ENCODE measurements at places on chromosomes 3 and 15. TPM values are rescaled to one million over a fixed set of nuclear protein-coding genes. Genes with fewer than 3 reads are reported as not detected.

- H3K36me3 ChIP-seq: no peaks in the 10 kb centered on the region
- no peak overlapping the region for H3K27ac ChIP-seq
- DNase-seq: no peak
- H3K4me1 ChIP-seq: no peaks in the 10 kb centered on the region
- no peaks in the 10 kb centered on the region for H3K27me3 ChIP-seq
Measured at GRCh38 chr15:76669521-76670207, 235.5 kb downstream of the SCAPER start.

DNA sequence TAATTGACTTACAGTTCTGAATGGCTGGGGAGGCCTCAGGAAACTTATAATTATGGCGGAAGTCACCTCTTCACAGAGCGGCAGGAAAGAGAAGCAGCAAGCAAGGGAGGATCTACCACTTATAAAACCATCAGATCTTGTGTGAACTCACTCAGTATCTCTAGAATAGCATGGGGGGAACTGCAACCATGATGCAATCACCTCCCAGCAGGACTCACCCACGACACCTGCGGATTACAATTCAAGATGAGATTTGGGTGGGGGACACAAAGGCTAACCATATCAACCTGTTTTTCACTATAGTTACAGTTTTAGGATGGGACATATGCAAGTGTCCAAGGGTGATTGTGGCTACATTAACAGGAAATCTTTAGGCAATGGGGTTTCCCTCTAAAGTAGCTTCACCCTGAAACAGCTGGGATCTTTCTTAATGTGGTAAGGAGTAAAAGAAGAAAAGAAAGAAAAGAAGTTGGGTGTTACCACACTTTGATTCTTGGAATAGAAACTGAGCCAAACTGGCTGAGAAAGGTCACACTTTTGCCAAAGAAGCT lies 453.8 kb downstream of the OTOL1 start:
- no peaks in the 10 kb centered on the region for H3K36me3 ChIP-seq
- H3K4me3 ChIP-seq: no peak overlapping the region
- no peak overlapping the region for H3K27ac ChIP-seq
- H3K27me3 ChIP-seq: no peaks in the 10 kb centered on the region
- no peaks in the 10 kb centered on the region for H3K4me1 ChIP-seq

- DNase-seq: no peak
- no peak overlapping the region for H3K27ac ChIP-seq
- H3K36me3 ChIP-seq: no peaks in the 10 kb centered on the region
- no peak overlapping the region for H3K4me3 ChIP-seq
- H3K27me3 ChIP-seq: no peaks in the 10 kb centered on the region
Measured at GRCh38 chr3:52446042-52446441, 1.1 kb upstream of the SEMA3G start.

DNA sequence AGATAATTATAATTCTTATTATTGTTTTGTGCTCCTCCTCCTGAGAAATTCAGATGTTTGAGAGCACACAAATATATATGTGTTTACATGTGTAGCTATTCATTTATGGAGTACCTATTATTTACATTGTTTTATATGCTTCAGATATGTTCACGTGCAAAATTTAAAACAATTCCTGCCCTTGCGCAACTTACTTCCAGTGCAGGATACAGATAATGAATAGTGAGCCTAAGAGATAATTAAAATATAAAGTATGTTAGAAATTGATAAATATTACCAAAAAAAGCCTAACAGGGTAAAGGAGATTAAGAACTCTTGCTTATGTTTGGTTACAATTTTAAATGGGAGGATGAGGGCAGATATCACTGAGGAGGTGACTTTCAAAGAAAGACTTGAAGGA lies 81.7 kb upstream of the DPH6 start:
- H3K4me1 ChIP-seq: no peaks in the 10 kb centered on the region
- no peak overlapping the region for H3K4me3 ChIP-seq
- no peak overlapping the region for H3K27ac ChIP-seq

GRCh38 chr3:129358177-129358771 lies 70.2 kb downstream of the EFCAB12 start:
- no peaks in the 10 kb centered on the region for H3K27me3 ChIP-seq
- no peak overlapping the region for H3K4me3 ChIP-seq
- no peak for DNase-seq
- H3K36me3 ChIP-seq: no peaks in the 10 kb centered on the region
- no peak overlapping the region for H3K27ac ChIP-seq

GRCh38 chr15:92402751-92403150 lies 9.1 kb downstream of the ST8SIA2 start:
- no peaks in the 10 kb centered on the region for H3K36me3 ChIP-seq
- no peak overlapping the region for H3K27ac ChIP-seq
- no peak overlapping the region for H3K4me3 ChIP-seq
- DNase-seq: no peak

GRCh38 chr3:113275583-113275928 lies 64.2 kb downstream of the BOC start:
- no peak overlapping the region for H3K4me3 ChIP-seq
- H3K27ac ChIP-seq: no peak overlapping the region
- H3K4me1 ChIP-seq: peaks cover 5% of the 10 kb centered on the region
- peaks cover 3% of the 10 kb centered on the region for H3K27me3 ChIP-seq

DNA sequence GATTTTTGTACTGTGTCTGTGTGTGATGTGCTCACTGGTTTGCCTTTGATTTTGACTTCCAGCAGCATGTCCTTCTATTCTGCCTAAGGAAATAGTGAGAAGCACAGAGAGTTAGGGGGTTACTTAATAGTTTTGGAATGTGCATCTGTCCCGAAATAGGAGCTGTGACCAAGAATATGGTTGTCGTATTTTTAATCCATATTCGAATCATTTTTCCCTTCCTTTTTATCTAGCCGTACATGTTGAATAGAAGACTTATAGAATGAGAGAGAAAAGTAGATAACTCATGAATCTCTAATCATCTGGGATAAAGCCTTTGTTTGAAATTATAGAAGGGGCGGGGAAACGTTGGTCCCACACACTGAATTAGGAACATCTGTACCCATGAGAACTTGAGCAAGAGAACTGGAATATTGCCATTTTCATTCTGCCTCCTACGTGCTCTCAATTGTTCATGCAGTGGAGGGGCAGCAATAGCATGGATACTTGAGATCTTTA lies 23.6 kb downstream of the CRTC3 start:
- H3K4me3 ChIP-seq: no peak overlapping the region
- no peaks in the 10 kb centered on the region for H3K36me3 ChIP-seq
- no peaks in the 10 kb centered on the region for H3K27me3 ChIP-seq
- no peak for DNase-seq

GRCh38 chr3:14598143-14598569 lies 53.4 kb upstream of the CCDC174 start:
- no peak overlapping the region for H3K27ac ChIP-seq
- peak; percentile 28 for DNase-seq
- H3K4me1 ChIP-seq: no peaks in the 10 kb centered on the region

GRCh38 chr3:4643904-4644547 lies 150.9 kb downstream of the ITPR1 start:
- no peak for DNase-seq
- H3K27ac ChIP-seq: no peak overlapping the region
- no peaks in the 10 kb centered on the region for H3K4me1 ChIP-seq
- H3K36me3 ChIP-seq: no peaks in the 10 kb centered on the region

DNA sequence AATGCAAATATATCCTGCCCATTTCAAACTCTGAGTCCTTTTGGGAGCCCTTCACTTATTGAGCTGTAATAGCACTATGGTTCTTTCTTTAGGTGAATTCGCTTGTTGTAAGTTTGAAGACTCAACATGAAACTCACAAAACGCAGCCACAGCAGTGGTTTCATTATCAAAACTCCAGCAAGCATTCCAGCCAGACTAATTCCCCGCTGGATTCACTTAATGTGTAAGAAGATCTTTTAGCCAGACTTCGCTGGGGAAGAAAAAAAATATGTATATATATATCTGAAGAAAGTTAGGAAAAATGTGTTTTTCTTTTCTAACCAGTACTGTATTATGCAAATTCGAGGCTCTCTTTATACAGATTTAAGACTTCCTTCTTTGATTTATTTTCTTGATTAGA lies 241.1 kb downstream of the WNT5A start:
- no peak for DNase-seq
- no peaks in the 10 kb centered on the region for H3K36me3 ChIP-seq
- no peaks in the 10 kb centered on the region for H3K27me3 ChIP-seq
- H3K4me3 ChIP-seq: no peak overlapping the region
- no peak overlapping the region for H3K27ac ChIP-seq
- H3K4me1 ChIP-seq: no peaks in the 10 kb centered on the region

DNA sequence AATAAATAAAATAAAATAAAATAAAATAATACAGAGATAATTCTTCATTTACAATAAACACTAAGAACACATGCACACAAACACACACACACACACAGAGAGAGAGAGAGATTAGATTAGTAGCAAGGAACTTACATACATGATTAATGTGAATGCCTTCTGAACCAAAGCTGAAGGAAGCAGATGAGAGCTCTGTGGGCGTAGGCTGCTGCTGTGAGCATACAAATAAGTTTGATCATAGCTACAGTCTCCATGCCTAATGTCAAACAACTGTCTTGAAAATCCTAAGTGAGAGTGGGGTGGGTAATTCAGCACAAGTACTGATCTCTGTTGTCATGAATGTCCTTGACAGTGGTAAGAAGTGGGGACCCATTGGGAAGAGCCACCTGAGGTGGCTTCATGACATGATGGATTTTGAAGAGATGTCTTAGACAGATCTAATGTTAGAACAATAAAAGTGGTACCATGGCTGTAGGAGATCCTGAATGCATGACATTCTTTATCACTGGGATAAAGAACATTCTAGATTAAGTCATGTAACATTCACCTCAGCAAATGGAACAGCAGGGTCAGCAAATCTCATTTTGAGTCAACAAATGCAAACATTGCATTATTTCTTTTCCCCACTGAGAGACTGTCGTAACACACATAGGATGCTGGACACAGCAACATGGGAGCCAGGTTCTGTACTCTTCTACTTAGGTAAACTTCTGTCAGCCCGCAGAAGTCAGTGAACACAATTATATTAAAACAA lies 46.2 kb downstream of the CHL1 start:
- H3K27me3 ChIP-seq: no peaks in the 10 kb centered on the region
- no peak for DNase-seq
- H3K4me3 ChIP-seq: no peak overlapping the region
- no peak overlapping the region for H3K27ac ChIP-seq

- H3K4me3 ChIP-seq: no peak overlapping the region
- H3K4me1 ChIP-seq: peaks cover 60% of the 10 kb centered on the region
- H3K36me3 ChIP-seq: no peaks in the 10 kb centered on the region
- peak; percentile 96 for DNase-seq
- H3K27me3 ChIP-seq: no peaks in the 10 kb centered on the region
Measured at GRCh38 chr15:35308802-35309201, 223.7 kb upstream of the NANOGP8 start.

DNA sequence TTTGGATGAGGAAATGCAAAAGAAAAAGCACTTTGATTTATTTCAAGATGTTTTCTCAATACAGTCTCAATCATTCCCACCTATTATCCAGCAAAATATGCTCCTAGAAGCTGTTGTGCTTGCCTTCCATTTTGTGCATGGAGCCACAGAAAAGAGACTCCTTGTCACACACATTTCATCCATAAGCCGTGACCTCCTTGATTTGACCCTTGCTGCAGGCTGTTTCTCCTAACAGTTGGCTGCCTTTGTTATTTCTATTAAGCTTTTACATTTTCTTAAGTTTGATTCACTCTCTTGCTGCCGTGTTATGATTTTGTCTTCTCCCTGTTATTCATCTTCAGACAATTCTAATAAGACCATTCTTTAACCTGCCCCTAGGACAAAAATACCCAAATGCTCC lies 124.2 kb upstream of the PLAAT1 start:
- no peak overlapping the region for H3K27ac ChIP-seq
- H3K27me3 ChIP-seq: no peaks in the 10 kb centered on the region
- H3K4me1 ChIP-seq: no peaks in the 10 kb centered on the region

DNA sequence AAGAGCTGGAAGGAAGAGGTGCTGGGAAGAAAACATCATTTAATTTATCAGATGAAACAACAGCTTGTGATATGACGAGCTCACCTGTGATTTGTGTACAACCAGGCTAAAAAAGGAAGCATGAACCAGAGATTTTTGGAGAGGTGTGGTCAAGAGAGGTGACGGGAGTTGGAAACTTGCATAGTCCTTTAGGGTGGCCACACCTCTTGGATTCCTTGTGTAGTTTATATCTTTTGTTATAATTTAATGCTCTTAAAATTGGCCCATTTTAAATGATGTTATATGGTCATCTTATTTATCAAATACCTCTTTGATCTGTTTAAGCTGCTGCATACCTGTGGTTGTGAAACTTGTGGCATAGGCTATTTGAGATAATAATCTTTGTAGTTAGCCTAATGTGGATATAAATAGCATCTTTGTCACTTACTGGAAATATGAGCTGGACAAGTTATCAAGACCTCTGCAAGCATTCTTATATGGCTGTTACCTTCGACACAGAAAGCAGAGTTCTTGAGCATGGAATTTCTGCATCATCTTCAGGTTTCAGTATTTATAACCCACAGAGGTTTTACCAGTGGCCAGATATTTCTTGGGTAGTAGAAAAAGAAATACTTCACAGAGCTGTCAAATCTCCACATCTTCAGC lies 49.1 kb downstream of the IL1RAP start:
- peaks cover 15% of the 10 kb centered on the region for H3K4me1 ChIP-seq
- no peaks in the 10 kb centered on the region for H3K36me3 ChIP-seq
- no peak overlapping the region for H3K27ac ChIP-seq
- DNase-seq: no peak

DNA sequence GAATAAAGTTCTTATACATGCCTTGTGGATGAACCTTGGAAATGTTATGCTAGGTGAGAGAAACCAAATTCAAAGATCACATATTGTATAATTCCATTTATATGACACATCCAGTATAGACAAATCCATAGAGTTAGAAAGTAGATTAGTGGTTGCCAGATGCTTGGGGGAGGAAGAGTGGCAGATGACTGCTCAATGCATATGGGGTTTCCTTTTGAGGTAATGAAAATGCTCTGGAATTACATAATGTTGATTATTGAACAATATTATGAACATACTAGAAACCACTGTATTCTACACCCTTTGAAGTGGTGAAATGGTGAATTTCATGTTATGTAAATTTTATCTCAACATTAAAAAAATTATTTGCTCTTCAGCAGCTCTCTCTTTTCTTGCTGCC lies 100.8 kb downstream of the DHX36 start:
- H3K27ac ChIP-seq: no peak overlapping the region
- DNase-seq: no peak
- no peaks in the 10 kb centered on the region for H3K36me3 ChIP-seq
- no peak overlapping the region for H3K4me3 ChIP-seq

Gene TRPM7
- 26.3 TPM for total RNA-seq

Gene KBTBD13
- total RNA-seq: not detected

Gene ZMAT3
- total RNA-seq: 33.1 TPM

Gene GPR87
- total RNA-seq: not detected

Gene SENP5
- total RNA-seq: 33.5 TPM

Gene ANKRD63
- total RNA-seq: not detected

Gene AMT
- total RNA-seq: 3.3 TPM

Gene MESP1
- total RNA-seq: 1.7 TPM

Gene PLA2G4E
- not detected for total RNA-seq

Gene TEX55
- not detected for total RNA-seq

Gene MYO5C
- 19.4 TPM for total RNA-seq

Gene PRTG
- total RNA-seq: 12.4 TPM

Gene TAGLN3
- not detected for total RNA-seq

Data from endothelial cell of umbilical vein (primary cell).